DMS 273 treated with DMSO at 0.1 percent for 48 hours (cell line): ENCODE measurements at places on chromosomes 7 and 10.

- DNase-seq = no peak
These were observed 167.9 kb downstream of the CUX1 start for GRCh38 chr7:101985057-101985902.

DNA sequence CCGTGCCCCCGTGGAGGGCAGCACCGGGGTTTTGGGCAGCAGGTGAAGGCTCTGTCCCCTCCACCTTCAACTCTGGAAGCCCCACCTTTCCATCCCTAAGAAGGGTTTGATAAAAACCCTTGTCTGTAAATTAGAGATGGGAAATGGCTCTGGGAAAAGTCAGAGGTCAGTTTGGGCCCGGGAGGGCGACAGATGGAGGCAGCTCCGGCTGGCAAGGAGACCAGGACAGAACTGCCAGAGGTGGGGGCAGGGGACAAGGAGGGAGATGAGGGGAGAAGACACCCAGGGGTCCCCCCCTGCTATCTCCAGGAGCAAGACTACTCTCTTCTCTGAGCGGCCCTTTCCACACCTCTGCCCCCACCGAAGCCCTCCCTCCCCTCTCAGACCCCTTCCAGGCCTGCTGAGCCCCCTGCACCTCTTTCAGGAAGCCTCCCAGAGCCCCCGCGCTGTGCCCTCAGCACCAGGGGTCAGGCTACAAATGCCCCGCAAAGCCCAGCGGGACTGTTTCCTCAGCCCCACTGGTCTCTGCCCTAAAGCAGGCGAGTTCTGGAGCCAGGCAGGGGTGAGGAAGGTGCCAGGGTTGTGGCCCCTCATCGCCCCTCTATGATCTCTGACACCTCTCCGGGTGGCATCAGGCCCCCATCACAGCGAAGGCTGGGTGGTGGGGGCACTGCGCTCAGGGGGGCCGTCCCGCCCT lies 980 bp upstream of the SH2B2 start:
- DNase-seq = no peak

DNA sequence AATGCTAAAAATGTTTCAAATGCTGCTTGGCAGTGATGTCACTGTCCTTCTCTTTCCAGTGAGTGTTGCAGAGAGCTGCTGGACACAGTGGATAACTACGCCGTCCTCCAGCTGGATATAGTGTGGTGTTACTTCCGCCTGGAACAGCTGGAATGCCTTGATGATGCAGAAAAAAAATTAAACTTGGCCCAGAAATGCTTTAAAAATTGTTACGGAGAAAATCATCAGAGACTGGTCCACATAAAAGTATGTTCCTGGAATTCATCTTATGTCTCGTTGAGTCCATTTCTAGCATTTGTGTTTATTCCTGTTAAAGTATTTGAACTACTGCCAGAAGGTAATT lies 25.2 kb downstream of the NUB1 start:
- no peak for DNase-seq

- DNase-seq = no peak
These were observed 895.7 kb downstream of the XPNPEP1 start for GRCh38 chr10:109027534-109028185.

DNA sequence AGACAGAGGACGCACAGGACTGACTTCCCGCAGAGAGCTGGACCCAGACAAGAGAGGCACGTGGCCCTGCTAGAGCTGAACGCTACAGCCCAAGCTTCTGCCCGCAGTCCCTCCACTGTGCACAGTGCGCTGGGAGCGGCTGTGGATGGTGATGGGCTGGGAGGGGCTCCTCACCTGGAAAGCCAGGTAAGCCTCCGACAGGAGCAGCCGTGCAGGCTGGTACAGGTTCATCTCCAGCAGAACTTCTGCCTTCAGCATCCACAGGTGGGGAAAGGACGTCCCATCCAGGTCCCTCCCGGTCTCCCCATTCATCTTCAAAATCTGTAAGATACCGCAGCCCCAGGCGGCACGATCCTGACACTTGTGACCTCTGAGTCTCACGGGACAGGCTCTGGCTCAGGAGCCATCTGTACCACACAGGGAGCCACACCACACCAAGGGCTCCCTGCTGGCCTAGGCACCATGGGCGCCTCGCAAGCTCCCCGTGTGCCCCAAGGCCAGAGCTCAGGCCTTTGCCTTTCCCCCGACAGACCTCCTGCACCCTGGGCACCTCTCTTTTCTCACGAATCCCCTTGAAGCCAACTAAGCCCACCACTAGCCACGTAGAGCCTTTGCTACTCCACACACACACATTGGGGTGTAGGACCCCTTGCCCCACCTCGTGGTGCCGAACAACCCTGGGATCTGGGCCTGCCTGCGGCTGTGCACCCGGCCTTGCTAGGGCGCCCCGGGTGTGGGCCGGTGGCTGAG lies 76.3 kb downstream of the CFAP46 start:
- no peak for DNase-seq
